ENCODE measurements at places on chromosomes 12 and 14. TPM values are rescaled to one million over a fixed set of nuclear protein-coding genes. Genes with fewer than 3 reads are reported as not detected.

DNA sequence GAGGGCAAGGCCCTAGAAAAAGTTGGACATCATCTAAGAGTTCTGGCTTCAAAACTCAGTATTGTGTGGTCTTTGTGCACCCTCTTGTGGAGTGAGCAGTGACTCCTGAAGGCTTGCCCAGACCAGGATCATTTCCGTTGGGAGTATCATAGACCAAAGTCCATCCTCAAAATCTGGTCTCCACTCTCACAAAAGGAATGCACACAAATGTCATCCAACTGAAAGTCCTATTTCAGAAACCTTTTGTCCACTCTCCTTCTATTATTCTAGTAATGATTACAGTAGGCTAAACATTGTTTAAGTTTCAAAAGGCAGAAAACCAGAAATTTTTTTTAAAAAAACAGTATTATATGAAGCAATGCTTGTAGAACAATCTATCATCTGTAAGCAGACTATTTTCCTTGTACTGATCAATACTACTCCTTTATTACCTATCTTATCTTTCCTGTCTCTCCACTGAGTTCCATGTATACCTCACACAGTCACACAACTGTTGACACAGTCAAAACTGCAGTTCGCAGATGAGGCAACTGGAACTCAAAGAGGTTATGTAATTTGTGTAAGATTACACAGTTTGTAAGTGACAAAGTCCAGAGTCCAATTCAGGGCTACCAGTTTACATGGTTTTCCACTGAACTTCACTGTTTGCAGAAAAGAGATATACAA, 41.4 kb downstream of the COX16 start:
- no peak for DNase-seq

The OR6C74 gene
- total RNA-seq = not detected

DNA sequence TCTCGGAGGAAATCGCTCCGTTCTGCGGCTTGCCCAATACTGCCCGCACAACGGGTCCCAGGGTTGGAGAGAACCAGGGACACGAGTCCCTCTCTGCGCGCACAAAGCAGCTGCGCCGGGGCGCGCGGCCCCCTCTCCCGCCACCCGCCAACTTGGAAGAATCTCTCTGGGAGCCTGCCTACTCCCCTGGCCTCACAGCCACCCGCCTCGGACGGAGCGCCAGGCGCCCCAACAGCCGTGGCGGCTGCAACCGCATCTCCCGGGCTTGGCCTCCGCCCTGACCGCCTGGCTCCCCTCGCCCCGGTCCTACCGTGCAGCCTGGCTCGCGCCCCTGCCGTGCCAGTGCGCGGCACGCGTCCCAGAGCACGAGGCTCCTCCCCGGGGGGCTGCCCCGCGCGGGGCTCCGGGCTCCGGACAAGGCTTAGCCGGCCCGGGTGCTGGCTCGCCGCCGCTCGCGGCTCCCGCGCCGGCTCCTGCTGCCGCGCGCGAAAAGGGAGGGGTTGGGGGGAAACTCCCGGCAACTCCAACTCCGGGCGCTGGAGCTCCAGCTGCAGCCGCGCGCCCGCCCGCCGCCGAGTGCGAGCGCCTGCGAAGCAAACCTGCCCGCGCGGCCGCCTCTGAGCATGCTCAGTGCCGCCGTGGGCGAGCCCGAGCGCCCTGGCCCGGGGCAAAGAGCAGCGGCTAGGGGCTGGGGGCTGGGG, at the start of gene STXBP6:
TSS of gene STXBP6 (minus strand) at position 580 of the 701 bp plus-strand sequence. CDS start 75,329 bp downstream, outside the sequence.
- peak; percentile 89 for DNase-seq

DNA sequence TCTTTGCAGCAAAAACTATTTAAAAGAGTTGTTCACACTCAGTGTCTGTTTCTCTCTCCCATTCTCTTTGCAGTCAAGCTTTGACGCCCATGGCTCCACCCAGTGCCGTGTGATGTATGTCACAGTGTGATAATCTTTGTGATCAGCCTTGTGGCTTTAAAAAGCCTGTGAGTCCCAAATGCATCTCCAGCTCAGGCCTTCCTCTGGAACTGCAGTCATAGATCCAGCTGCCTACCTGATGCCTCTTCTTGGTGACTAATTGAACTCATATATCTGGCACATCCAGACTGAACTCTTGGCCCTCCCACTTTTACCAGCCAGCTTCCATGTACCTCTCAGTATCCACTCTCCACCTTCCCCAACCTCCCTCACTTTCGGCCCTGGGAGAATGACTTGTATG, 182.8 kb upstream of the ARHGAP5 start:
- no peak for DNase-seq

The KCNJ8 gene
- 0.24 TPM for total RNA-seq

DNA sequence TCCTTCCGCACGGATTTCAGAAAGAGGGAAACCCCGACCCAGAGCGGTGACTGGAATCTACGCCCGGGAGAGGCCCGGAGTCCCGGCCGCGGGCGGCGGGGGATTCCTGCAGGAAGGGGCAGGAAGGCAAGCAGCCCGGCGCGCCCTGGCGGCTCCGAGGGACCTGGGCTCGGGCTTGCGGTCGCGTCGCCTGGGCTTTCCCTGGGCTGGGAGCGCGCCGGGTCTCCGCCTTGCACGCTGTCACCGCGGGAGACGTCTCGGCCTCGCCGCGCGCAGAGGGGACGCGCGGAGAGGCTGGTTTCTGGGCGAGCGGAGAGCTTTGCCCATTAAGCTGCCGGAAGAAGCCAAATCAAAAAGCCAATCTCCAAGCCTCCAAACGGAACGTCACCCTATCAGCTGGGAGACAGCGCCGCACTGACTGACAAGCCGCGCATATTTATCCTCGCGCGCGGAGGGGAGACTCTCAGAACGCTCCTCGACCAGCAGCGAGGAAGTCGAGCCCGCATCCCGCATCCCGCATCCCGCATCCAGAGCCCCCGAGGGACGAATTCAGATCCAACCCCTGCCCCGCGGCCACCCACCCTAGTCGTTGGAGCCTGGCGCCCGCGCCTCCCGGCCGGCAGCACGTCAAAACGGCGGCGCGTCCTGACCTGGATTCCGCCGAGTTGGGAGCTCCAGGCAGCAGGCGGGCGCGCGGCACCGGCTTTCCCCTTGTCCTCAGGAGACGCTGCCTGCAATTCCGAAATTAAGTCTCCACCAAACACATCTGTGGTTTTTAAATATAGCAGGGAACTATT, at the start of gene SLC8A3:
TSS of gene SLC8A3 (minus strand) at position 293 of the 797 bp plus-strand sequence. CDS start 20,529 bp downstream, outside the sequence.
- no peak for DNase-seq

The IQSEC3 gene
- total RNA-seq = 0.37 TPM

The TSPAN11 gene
- total RNA-seq = 9.2 TPM

The GPR84 gene
- not detected for total RNA-seq

DNA sequence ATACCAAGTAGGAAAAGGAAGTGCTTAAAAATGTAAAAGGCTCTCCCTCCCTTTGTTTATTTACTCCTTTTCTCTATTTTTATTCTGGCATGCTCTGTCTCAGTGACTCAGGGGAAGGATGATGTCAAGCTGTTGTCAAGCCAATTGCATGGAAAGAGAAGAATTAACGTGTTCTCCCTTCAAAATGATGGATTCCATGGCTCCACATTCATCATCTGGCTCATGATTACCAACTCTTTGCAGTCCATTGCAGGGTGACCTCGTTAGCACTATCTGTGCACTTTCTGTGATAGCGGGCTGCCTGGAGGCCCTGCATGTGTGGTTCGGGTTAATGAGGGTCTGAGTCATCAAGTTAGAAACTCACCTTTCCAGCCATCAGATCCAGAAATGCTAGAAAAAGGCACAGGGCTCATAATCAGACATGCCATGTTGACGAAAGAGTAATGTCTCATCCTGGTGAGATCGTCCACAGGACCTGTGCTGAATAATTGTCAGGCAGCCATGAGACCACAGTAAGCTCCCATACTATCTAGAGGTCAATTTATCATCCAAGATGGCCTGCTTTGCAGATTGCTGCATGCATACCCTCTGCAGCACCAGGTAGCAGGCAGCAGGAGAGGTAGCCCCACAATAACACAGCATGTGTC, 79.2 kb upstream of the BTG1 start:
- DNase-seq = no peak

All from osteocyte (in vitro differentiated cells).